ENCODE measurements at places on chromosomes 1 and 21.

DNA sequence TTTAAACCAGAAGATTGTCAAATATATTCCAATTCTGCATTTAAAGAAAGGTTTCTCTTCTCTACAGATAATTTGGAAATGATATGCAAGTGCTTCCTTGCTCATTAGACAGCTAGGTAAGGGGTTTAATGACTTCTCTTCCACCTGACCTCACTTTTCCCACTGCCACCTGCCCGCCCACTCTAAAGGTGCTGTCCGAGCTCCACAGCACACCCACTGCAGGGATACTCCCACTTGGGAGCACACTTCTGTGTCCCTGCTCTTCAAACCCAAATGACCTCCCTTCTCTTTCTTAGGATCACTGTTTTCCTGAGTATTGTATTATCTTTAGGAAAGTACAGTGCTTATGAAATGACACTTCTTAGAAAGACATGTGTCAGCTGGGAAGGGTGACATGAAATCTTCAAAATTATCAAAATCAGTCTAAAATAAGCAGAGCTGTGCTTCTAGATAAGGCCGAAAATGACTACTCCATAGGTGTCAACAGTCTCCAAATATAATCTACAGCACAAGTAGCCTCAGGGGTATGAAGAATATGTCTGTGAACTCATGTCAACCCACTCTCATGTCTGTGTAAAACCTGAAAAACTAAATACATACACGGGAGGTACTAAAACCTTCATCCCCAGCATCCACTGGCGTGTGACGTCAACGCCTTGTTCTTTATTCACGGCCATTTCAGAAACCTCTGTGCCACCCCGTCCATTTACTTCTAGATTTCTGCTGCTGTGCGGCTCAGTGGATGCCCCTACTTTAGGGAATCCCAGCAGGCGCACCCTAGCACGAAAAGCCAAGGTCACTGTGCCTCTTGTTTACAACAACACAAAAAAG lies 71.0 kb downstream of the SLC45A1 start:
- no peak for DNase-seq

DNA sequence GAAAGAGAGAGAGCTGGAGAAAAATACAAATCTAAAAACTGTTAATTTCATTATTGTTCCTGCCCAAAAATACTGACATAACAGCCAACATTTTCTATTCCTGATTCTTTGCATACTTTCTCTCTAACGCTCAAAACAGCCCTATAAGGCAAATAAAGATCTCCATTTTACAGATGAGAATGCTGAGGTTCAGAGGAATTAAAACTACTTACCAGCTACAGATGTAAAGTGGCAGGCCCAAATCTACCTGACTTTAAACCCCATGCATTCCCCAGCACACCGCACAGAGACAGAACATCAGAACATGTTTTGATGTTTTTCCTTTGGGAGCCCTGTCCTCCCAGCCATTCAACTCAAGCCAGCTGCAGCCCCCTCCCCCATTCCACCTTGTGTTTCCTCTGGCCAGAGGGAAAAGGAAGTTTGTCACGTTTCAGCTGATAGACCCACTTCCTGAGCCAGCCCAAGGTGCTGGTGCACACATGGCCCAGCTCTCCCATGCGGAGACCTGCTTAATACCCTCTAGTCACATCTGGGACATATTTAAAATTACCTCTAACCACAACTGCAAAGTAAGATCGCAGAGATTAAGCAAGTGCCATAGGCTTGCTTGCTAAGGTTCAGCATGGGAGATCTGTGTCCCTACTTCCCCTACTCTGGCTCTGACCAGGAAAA lies 133.1 kb upstream of the NFIA start:
- DNase-seq: no peak

- DNase-seq: peak; percentile 13
Observed at GRCh38 chr1:230109895-230110667, 43.0 kb downstream of the GALNT2 start.

DNA sequence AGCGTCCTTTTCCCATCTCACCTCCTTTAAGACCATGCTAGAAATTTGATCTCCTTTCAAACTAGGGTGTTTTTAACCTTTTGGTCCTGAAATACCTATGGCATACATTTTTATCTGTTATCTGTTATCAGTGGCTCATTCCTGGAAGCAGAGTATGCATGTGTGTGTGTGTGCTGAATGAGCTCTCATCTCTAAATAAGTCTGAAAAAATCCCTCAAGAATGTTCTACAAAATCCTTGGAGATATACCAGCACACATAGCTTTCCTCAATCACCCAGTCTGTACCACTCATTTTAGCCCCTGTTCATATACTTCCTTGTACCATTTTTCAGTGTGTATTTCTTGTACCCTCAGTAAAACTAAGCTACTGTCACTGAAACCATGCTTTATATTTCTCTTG lies 6.0 kb upstream of the DARS2 start:
- DNase-seq: no peak

GRCh38 chr1:63601061-63601460 lies 7.8 kb downstream of the PGM1 start:
- DNase-seq: no peak

DNA sequence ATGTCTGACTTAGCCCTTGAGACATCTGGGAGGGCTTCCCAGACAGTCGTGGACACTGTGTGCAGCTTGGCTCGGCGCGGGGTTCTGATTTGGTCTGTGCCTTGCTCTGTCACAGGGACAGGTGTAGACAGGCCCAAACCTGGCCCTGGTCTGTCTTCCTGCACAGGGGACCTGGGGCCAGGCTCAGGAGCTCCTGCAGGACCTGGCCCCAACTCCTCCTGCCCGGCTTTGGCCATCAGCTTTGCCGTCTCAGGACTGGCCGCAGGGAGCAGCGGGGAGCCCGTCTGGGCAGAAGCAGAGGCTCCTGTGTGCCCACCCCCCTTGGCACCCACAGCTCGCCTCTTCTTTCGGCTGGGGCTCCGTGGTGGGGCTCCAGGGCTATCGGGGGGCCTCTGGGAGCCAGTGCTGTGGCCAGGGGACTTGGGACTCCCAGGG lies 1.7 kb downstream of the PERM1 start:
- no peak for DNase-seq

GRCh38 chr1:200399860-200400259 lies 10.0 kb downstream of the ZNF281 start:
- no peak for DNase-seq

DNA sequence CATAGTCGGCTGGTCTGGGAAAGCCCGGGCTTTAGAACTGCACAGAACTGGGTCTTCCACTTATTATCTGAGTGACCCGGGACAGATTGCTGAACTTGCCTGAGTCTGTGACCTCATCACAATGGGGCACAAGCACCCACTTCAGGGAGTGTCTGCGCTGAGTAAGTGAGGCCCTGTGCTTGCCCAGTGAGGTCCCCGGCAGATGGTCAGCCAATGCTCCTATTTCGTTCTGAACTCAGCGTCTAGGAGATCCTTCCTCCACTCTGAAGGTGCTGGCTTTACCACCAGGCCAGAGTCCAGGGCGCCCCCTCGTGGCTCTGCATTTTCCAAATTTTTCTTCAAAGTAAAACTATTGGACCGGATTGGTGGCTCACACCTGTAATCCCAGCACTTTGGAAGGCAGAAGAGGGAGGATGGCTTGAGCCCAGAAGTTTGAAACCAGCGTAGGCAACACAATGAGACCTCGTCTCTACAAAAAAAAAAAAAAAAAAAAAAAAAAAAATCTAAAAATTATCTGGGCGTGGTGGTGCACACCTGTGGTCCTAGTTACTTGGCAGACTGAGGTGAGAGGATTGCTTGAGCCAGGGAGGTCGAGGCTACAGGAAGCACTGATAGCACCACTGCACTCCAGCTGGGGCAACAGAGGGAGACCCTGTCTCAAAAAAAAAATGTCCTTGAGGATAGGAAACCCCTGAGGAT lies 61.7 kb downstream of the FCRL5 start:
- DNase-seq: no peak

DNA sequence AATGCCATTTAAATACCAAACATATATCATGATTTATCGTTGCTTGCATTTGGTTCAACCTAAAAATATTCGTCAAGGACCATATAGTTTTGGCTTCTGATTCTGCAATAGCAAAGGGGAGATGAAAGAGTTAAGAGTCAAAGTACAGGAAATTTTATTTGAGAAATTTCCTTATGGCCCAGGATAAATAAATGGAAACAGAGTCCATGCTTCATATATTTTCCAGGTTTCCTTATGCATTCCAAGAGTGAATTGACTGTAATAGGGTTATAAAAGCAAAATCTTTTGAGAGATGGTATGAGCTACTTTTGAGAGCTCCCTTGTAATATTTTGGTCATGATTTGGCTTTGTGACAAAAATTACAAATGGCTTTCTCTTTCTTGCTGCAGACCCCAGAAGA lies 140.1 kb downstream of the HMCN1 start:
- no peak for DNase-seq

DNA sequence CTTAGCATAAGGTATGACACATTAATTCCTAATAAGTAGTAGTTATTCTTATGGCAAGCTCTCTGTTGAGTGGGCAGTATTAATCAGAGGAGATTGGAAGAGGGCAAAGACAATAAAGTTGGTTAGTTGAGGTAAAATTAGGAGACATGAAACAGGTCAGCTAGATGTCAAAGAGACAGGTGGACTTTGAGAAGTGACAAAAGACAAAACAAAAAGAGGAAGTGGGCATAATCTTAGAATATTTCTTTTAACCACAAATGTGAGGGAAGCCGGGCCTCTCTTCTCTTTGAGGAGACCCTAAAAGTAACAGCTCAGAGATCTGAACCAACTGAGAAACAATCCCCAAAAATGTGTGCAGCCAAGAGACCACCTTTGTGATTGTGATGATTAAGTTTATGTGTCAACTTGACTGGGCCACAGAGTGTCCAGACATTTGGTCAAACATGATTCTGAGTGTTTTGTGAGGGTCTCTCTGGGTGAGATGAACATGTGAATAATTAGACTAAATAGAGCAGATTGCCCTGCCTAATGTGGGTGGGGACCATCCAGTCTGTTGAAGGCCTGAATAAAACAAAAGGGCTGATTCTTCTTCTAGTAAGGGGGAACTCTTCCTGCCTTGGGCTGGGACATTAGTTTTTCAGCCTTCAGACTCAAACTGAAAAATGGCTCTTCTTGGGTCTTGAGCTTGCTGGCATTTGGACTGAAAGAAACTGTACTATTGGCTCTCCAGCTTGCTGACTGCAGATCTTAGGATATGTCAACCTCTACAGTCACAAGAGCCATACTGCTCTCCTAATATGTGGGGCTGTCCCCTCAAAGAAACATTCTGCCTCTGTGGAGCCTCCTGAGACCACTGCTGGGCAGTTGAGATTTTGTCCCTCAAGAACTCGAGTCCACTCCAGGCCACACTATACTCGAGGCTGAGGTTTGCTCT lies 40.0 kb downstream of the FCRL5 start:
- DNase-seq: no peak

GRCh38 chr1:91036894-91037829 lies 15.3 kb upstream of the ZNF644 start:
- DNase-seq: no peak

DNA sequence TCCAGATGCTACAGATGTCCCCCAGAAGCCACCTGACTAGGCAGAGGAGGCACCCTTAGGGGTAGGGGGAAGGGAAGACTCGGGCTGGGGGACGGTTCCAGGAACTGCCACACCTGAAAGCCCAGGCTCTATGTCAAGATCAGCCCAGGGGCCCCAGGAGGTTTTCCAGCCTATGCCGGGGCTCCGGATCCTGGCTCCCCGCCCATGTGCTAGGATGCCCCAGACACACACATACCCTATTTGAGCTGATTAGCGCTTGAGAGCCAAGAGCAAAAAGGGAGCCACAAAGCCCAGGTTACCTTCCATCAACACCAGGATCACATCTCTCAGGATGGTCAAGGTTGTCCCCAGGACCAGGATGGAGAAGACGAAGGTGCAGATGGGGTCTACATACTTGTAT lies 4.5 kb downstream of the SLC30A2 start:
- no peak for DNase-seq

GRCh38 chr1:231750818-231751362 lies 124.3 kb downstream of the DISC1 start:
- DNase-seq: no peak

GRCh38 chr1:76033800-76034475 lies 40.6 kb upstream of the ST6GALNAC3 start:
- no peak for DNase-seq

DNA sequence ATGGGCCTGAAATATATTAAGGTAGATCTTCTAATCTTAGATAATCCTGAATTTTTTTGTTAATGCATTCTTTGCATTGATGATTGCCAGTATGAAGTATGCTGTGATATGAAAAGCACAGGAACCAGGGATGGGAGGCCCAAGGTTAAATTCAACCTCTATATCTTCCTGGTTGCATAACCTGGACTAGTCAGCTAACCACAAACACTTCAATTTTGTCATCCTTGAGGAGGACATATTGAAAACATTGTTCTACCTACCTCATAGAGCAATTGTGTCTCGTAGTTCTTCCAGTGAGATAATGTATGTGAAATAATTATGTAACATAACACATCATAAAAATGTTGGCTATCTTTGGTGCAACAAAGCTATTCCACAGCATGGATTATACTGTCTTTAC lies 25.6 kb downstream of the PDC start:
- DNase-seq: no peak

DNA sequence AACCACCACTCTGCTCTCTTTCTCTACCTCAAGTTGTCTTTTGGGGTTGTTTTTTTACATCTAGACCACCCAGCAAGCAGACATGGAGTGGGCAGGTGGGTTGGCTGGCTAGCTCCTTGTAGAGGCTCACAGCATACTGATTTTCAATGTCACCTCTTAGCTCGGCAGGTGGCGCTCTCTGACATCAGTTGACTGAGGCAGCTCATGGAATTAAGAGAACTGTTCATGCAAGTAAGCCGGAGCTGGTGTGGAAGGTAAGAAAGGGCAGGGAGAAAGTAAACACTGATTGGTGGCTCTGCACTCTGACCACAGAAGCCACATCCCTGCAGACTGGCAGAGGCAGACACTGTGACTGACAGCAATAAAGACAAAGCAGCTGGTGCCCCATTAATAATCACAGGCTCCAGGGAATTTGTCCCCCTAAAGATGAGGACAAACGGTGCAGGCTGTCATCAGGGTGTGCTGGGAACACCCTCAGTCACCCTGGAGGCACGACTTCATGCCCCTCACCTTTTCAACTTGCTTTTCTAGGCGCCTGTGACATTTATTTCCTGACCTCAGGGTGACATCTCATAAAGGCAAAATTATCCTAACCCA lies 226.8 kb downstream of the LMX1A start:
- peak; percentile 33 for DNase-seq

GRCh38 chr1:57250021-57250420 lies 173.8 kb downstream of the DAB1 start:
- no peak for DNase-seq

GRCh38 chr1:23371987-23372880 lies 2.6 kb upstream of the ZNF436 start:
- DNase-seq: no peak

DNA sequence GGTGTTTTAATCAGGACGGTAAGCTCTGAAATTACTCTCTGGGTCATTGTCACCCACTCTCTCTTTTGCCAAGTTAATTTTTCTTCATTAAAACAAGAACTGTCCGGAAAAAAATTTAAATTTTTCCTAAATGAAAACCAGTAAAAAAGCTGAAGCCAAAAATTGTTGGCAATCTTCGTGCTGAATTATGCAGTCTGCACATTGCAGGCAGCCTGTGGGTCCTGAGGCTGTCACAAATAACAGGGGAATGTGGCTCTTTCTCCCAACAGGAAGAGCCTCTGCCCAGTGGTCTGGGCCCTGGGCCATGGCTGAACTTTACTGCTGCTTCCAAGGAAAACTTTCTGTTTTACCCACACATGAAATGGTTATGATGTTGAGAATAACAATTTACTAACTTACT lies 153.9 kb upstream of the SPAG17 start:
- DNase-seq: no peak

GRCh38 chr1:219505886-219506285 lies 107.0 kb downstream of the ZC3H11B start:
- DNase-seq: no peak

- no peak for DNase-seq
Observed at GRCh38 chr1:51101976-51102375, at the start of gene C1orf185. TSS of gene C1orf185 (plus strand) at chr1:51102228. CDS start at chr1:51102234, 6 bp downstream.

- no peak for DNase-seq
Observed at GRCh38 chr1:45442272-45442671, 48.7 kb downstream of the TESK2 start.

All from T-helper 1 cell (primary cell).